ENCODE measurements at places on chromosomes 2 and 18.

GRCh38 chr2:170088776-170089175 lies 89.2 kb upstream of the MYO3B start:
- DNase-seq = no peak

DNA sequence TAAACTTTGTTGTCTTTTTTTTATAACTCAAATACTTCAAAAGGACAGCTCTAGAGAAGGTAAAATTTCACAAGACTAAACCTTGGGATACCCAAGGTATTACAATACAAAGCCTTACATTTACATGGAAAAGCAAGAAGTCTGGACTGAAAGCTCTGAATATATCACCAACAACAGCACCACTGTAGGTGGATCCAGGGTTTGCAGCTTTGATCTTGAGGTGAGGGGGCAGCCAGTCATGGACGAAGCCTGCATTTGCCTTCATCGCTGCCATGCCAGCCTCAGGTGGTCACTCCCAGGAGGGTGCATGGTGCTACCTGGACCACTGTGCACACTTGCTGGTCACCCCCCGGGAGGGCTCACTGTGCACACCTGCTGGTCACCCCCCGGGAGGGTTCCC lies 36.6 kb downstream of the RBFA start:
- DNase-seq = no peak

DNA sequence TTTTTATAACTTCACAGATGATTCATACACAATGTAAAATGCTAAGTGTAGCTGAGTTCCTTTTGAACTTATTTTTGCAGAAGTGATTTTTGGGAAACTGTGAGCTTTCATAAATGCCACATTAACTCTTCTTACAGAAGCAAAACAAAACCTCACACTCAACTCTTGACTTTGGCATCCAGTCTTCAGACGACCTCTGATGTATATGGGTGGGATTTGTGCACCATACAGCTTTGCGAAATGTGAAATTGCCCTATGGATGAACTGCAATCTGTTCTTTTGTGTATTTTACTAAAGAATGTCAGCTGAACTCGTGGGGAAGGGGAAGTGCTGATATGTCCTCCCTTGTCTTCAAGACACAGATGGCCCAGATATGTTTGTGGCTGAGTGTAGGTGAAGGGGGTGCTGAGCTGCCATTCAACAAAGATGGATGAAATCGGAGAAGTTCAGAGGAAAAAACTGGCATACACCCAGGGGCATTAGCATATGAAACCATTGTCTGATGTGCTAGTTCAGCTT lies 218.3 kb downstream of the PTGR3 start:
- DNase-seq = no peak

- no peak for DNase-seq
Observed at GRCh38 chr18:53944721-53945120, 279.7 kb downstream of the MBD2 start.

- peak; percentile 90 for DNase-seq
Observed at GRCh38 chr2:231680992-231681852, 27.1 kb upstream of the PTMA start.

GRCh38 chr2:21860907-21861306 lies 737.1 kb downstream of the TDRD15 start:
- no peak for DNase-seq

DNA sequence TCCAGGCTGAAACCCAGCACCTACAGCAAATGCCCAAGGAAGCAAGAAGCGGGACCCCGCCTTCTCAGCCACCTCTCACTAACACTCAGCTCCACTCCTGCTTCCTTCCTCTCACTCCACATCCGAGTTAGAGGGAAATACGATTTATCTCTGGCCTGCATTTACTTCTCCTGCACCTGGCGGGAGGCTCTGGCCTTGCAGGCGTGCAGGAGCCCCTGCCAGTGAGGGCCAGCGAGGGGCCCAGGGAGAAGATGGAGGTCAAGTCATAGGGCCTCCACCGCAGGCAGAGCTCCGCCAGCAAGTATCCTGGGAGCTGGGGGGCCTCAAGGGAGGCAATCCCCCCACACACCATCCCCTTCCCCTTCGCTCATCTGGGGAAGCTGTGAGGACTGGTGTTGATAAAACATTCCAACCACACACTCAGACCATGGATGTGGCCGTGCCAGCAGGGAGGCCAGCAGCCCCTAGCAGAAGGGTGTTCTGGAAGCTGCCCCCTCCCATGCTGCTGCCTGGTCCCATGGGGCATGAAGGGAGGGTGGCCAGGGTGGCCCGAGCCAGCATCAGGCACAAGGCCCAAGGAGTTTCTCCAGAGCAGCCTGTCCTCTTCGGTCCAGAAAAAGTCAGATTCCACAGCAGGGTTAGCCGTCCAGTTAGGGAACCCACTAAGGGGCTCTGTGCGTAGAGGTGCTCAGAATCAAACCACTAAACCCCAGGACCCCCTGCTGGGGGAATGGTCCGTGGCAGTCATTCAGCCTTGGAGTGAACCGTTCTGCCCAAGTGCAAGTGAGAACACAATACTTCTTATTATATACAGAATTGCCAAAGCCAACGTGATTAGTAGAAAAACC lies 91.2 kb downstream of the HDAC4 start:
- no peak for DNase-seq

DNA sequence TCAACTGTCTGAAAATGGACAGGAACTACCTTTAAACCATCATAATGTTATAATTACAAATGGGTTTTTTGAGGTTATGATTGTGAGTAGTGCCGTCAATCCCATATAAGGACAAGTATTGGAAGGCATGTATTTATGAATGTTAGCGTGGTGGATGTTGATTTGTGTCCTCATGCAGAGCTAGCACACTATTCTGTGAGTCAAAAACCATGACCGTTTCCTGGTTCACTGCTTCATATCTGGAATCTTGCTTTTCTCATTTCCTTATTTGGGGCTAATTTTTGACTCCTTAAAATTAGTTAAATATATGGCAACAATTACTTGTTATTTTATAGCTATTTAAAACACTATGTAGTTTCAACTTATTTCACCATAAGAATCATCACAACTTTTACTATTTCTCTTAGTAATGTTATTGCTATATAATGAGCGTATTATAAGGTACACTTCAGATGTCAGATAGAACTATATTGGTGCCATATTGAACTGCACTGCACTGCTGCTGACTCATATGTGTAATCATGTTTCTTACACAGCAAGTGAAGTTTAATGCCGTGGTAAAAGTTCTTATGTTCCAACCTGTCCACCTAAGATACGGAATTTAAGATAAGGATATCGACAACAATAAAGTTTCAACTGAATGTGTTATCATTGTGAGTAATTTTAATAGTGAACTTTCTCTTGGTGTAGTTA lies 192.8 kb downstream of the PTGR3 start:
- no peak for DNase-seq

DNA sequence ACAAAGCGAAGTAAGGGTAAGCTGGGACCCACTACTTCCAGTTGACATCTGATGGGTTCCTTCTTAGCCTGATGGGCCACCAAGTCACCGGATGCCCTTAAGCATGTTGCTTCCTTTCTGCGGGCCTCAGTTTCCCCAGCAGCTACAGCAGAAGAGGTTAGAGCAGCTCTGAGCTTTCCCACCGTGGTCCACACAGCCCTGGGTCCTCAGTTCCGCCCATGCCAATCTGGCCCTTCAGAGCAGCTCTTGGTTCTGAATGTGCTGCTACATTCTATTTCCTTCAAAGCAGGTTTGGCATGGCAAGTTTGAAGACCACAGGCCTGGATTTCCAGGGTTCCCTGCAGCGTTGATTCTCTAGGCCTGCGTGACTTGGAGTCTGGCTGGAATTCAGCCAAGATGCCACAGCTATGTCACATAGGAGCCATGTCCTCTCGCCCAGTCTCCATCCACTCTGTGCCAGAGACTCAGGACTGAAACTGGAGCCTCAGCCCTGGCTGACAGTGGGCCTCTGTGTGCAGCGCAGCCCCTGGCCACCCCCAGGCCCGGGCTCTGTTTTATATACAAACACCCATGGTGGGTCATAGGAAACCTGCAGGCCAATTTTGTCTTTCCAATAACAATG lies 79.6 kb downstream of the TFCP2L1 start:
- no peak for DNase-seq

GRCh38 chr2:30239308-30239985 lies 8.1 kb downstream of the LBH start:
- peak; percentile 75 for DNase-seq

GRCh38 chr2:42953216-42953615 lies 160.8 kb upstream of the HAAO start:
- no peak for DNase-seq

GRCh38 chr18:9961041-9961440 lies 47.2 kb downstream of the VAPA start:
- DNase-seq = no peak

DNA sequence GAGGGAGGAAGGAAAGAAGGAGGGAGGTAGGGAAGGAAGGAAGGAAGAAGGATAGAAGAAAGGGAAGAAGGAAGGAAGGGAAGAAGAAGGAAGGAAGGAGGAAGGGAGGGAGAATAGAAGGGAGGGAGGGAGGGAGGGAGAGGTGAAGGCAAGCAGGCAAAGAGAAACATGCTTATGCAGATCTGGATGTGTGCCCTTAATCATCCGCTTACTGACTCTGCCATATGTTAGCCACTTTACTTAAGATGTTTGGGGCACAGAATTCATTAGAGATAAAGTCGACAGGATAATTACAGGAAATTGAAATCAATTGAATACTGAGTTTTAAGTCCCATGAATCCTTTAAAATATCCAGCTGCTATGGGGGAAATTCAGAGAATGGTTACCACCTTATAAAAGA lies 334.2 kb downstream of the GRB14 start:
- no peak for DNase-seq

DNA sequence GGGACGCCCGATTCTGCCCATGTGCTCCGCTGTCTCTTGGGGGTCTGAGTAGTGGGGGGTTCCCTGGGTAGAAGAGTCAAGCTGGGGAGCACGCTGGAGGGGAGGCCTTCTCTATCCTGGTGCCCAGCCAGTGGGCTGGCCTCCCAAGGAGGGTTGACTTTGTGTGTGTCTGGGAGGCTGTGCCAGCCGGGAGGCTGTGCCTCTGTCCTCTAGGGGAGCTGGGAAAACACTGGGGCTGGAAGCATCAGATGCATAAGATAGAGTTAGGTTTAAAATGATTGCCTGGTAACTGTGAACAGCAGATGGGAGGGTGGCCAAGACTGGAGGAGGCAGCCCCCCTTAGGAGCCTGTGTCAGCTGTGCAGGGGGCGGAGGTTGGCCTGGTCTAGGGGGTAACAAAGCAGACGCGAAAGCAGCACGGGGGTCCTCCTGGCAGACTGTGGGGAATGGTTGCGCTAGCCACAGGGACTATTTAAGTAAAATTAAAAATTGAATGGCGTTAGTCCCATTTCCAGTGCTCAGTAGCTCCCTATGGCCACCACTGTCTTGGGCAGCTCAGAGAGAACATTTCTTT lies 1.3 kb downstream of the ING5 start:
- DNase-seq = no peak

DNA sequence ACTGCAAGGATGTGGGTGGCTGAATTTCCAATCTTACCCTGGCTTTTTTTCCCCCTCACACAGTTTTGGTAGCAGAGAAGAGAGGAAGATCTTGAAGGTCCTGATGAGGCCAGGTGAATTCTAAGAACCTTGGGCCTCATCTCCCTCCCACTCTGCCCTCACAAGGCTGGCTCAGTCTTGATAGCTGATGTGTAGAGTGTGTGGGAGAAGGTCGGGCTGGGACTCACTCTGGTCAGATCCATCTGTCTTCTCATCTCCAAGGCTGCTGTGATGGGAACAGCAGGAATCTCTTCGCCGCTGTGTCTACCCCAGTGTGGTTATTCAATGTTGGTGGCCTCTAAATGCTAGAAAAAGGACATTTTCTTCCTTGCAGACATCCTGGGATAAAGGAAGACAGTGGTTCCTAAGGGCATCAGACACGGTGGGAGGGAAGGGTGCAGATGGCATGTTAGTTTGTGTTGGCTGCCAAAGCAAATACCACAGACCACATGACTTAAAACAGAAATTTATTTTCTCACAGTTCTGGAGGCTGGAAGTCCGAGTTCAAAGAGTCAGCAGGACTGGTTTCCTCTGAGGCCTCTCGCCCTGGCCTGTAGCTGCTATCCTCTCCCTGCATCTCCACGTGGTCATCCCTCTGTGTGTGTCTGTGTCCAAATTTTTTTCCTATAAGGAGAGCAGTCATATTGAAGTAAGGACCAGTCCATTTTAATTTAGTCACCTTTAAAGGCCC lies 37.6 kb upstream of the MGAT4A start:
- DNase-seq = no peak

DNA sequence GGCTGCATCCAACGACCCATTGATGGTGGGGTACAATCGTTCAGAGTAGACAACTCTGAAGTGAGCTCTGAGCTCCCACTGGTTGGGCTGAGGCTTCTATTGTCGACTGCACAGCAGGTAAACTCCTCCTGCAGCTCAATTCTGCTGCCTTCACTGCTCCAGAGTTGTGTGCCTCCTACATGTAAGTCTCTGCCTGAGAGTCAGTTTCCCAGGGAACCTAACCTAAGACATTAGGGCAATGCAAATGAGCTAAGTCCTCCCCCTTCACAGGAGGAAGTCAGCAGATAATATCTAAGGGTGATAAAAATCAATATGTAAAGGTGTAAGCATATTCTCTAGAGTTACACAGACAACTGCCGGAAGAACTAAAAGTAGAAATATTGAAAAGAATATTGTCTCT lies 22.5 kb upstream of the ACYP2 start:
- DNase-seq = no peak

DNA sequence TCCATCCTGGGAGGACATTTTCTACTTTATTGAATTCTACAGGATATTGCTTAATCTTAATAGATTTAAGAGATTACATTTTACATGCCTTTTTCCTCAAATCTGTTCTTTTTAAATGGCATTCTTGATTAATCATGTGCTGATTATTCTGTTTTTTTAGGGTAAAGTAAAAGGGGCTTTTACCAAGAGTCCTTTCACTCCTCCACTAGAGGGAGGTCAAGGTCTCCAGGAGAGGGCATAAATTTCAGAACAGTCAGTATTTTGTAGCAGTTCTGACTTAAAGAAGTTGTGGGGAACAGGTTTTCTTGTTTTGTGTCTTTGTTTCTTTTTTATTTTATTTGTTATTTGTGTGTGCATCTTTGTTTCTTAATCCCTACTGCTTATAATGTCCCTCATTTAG lies 25.4 kb downstream of the WDR75 start:
- peak; percentile 26 for DNase-seq

DNA sequence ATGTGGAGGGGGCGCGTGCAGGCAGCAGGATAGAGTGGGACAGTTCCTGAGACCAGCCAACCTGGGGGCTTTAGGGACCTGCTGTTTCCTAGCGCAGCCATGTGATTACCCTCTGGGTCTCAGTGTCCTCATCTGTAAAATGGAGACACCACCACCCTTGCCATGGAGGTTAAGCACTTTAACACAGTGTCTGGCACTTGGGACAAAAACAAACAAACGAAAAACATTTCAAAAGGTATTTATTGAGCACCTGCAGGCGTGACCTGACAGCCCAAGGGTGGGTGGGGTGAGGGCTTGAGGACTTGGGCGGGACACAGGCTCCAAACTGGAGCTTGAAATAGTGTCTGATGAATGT lies 4.6 kb upstream of the CTDSP1 start:
- no peak for DNase-seq

DNA sequence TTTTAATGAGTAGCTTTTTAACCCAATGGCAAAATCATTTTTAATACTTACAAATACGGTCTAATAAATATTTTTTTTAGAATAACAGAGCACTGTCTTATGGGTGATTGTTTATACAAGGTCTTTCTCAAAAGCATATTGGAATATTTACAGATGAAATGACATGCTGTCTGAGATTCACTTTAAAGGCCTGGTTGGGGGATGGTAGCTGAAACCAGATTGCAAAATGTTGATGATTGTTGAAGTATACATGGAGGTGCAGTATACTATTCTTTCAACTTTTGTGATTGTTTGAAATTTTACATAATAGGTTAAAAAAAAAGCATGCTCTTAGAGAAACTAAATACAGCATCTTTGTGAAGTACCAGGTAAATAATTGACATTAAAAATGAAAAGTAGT lies 111.2 kb downstream of the FMNL2 start:
- DNase-seq = no peak

GRCh38 chr18:63099848-63100629 lies 219.5 kb downstream of the BCL2 start:
- DNase-seq = peak; percentile 70

All from heart right ventricle (tissue), 16 donors.